Calu3 (cell line): ENCODE measurements at places on chromosomes 11 and 22.

- peak overlapping the region; percentile 27 for H3K27ac ChIP-seq
- no peaks in the 10 kb centered on the region for H3K27me3 ChIP-seq
- no peak overlapping the region for H3K4me3 ChIP-seq
- H3K4me1 ChIP-seq: no peaks in the 10 kb centered on the region
- no peak for DNase-seq
Observed at GRCh38 chr11:130189492-130190210, 30.1 kb downstream of the ST14 start.

GRCh38 chr11:47355283-47356128 lies 3.0 kb upstream of the MYBPC3 start:
- peak; percentile 96 for DNase-seq
- H3K36me3 ChIP-seq: no peaks in the 10 kb centered on the region
- no peak overlapping the region for H3K4me3 ChIP-seq

GRCh38 chr11:128405714-128406662 lies 181.4 kb downstream of the ETS1 start:
- no peak for DNase-seq
- no peak overlapping the region for H3K27ac ChIP-seq
- H3K36me3 ChIP-seq: no peaks in the 10 kb centered on the region
- no peak overlapping the region for H3K4me3 ChIP-seq

DNA sequence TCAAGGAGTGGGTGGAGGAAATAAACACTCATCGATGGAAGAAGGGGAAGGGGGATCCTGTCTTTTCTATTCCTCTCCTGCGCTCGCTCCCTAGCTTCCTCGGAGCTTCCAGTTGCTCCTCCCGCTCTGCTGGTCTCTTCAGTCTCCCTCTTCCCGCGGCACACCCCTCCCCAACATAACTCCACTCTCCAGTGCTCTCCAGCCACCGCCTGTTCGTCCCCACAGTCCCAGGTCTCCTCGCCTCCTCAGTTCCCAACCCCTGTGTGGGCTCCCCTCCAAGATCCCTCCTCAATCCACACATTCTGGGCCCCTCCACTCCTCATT lies 438 bp downstream of the ZW10 start:
- peak overlapping the region; percentile 97 for H3K4me3 ChIP-seq
- H3K27me3 ChIP-seq: no peaks in the 10 kb centered on the region
- H3K4me1 ChIP-seq: peaks cover 15% of the 10 kb centered on the region
- DNase-seq: no peak
- H3K36me3 ChIP-seq: peaks cover 29% of the 10 kb centered on the region
- H3K27ac ChIP-seq: peak overlapping the region; percentile 90

DNA sequence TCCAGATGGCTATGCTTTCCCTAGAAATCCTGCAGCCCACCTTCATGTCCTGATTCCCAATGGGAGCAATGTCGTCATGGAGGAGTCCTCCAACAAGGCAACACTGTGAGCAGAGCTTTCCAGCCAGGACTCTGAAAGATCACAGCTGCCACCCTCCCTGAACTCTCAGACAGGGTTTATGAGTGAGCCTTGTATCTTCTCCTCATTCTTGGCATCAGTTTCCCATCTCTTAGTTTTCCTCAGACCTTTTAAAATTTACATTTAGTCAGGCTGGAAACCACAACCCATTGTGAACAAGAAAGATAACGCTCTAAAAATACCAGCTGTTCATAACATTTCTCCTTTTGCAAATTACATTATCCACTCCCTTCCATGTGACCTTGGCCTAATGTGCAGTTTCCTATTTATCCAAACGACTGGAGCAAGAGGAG lies 15.6 kb upstream of the LYVE1 start:
- H3K27me3 ChIP-seq: no peaks in the 10 kb centered on the region
- H3K27ac ChIP-seq: no peak overlapping the region
- DNase-seq: no peak

- H3K27me3 ChIP-seq: no peaks in the 10 kb centered on the region
- no peaks in the 10 kb centered on the region for H3K4me1 ChIP-seq
- H3K27ac ChIP-seq: no peak overlapping the region
- DNase-seq: no peak
Observed at GRCh38 chr11:94186342-94187203, 57.9 kb downstream of the PANX1 start.

GRCh38 chr11:46577058-46577457 lies 16.8 kb downstream of the AMBRA1 start:
- H3K4me3 ChIP-seq: no peak overlapping the region
- DNase-seq: no peak
- no peaks in the 10 kb centered on the region for H3K27me3 ChIP-seq
- no peaks in the 10 kb centered on the region for H3K36me3 ChIP-seq

- H3K4me1 ChIP-seq: peaks cover 18% of the 10 kb centered on the region
- no peak for DNase-seq
- no peaks in the 10 kb centered on the region for H3K36me3 ChIP-seq
- peak overlapping the region; percentile 38 for H3K27ac ChIP-seq
Observed at GRCh38 chr22:21013657-21014201, 1.2 kb upstream of the P2RX6 start.

DNA sequence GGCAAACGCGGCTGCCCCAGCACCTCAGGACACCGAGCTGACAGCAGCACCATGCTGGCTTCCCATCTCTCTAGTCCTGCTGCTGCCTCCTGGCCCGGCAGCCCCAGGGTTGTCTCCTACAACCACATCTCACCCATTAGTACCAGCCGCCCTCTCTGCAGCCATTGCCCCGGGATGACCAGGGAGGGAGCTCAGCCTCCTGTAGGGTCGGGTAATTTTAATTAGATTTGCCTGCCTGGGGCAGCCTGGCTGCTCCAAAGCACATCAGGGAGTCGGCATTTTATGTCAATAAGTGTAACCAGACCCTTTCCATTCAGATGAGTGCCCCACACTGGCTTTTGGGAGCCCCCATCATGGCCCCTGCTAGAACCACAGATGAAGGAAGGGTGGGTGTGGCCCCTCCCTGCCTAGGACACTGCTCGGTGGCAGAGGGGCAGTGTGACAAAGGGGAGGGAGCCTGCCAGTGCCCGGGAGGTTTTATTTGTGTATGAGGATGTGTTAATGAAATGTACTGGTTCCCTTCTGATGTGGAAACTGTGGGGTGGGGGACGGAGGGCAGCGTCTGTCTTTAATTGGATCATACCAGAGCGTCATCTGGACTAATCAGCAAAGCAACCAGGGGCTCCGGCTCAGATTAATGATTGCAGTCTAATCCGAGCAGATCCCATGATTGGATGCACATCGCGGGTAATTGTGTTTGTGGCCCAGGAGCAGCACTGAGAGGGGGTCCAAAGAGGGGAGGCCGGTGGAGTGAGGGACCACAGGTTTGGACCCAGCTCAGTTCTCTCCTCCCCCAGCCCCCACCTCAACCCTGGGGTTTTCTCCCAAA lies 125.3 kb downstream of the FEZ1 start:
- H3K36me3 ChIP-seq: no peaks in the 10 kb centered on the region
- DNase-seq: no peak
- no peaks in the 10 kb centered on the region for H3K4me1 ChIP-seq
- peaks cover 92% of the 10 kb centered on the region for H3K27me3 ChIP-seq

DNA sequence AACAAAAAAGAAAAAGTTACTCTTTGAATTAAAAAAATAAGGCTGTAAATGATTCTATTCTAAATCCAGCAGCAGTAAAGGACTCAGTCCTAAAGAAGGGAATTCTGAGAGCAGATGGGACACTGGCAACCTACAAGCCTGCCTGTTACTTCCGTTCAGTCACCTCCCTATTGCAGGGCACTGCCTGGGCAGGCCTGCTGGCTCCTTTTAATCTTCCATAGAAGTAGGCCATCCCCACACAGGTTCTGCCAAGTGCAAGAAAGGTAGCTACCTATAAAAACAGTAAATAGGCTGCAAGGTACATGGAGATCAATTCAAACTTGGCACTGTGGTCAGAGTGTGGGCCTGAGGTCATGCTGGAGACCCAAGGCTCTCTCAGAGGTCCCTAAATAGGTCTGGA lies 136.4 kb downstream of the TRIM44 start:
- no peaks in the 10 kb centered on the region for H3K27me3 ChIP-seq
- H3K36me3 ChIP-seq: no peaks in the 10 kb centered on the region
- H3K4me1 ChIP-seq: peaks cover 23% of the 10 kb centered on the region
- DNase-seq: no peak

DNA sequence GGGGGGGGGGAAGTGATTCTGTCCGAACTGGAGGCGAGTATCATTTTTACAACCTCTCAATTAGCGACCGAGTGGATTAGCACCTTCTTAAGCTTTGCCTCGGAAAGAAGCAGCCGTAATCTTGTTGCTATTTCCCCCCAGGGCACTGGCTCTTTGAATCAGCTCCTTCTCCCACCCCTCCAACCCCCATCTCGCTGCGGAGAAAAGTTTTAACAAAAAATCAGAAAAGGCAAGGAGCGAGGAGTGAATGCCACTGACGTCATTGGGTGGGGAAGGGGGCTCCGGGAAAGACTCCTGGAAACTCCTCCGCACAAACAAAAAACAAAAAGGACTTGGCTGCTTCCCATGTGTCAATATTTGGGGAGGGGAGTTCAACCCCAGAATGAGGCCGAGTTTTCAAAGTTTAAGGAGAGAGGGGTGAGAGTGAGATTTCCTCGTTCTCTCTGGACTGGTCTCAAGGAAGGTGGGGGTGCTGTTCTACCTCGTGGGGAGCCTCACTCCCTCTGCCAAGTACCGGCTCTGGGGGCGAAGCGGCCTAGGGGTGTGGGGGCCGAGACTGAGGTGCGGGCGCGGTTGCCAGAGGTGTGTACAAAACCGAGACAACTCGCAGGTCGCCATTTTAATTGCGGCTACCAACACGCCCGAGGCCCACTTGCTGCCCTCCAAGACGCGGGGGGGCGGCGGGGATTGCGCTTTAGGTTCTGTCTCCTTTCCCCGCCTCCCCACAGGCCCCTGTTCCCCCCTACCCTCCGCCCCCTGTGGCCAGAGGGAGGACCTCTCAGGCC lies 2.5 kb upstream of the PAX6 start:
- peaks cover 15% of the 10 kb centered on the region for H3K36me3 ChIP-seq
- no peak for DNase-seq
- H3K27me3 ChIP-seq: peaks cover 92% of the 10 kb centered on the region
- peak overlapping the region; percentile 82 for H3K4me3 ChIP-seq
- peaks cover 40% of the 10 kb centered on the region for H3K4me1 ChIP-seq
- no peak overlapping the region for H3K27ac ChIP-seq

GRCh38 chr11:20131788-20132666 lies 28.2 kb downstream of the DBX1 start:
- peaks cover 19% of the 10 kb centered on the region for H3K27me3 ChIP-seq
- H3K4me3 ChIP-seq: peak overlapping the region; percentile 62
- no peak overlapping the region for H3K27ac ChIP-seq
- H3K36me3 ChIP-seq: no peaks in the 10 kb centered on the region
- H3K4me1 ChIP-seq: peaks cover 9% of the 10 kb centered on the region

DNA sequence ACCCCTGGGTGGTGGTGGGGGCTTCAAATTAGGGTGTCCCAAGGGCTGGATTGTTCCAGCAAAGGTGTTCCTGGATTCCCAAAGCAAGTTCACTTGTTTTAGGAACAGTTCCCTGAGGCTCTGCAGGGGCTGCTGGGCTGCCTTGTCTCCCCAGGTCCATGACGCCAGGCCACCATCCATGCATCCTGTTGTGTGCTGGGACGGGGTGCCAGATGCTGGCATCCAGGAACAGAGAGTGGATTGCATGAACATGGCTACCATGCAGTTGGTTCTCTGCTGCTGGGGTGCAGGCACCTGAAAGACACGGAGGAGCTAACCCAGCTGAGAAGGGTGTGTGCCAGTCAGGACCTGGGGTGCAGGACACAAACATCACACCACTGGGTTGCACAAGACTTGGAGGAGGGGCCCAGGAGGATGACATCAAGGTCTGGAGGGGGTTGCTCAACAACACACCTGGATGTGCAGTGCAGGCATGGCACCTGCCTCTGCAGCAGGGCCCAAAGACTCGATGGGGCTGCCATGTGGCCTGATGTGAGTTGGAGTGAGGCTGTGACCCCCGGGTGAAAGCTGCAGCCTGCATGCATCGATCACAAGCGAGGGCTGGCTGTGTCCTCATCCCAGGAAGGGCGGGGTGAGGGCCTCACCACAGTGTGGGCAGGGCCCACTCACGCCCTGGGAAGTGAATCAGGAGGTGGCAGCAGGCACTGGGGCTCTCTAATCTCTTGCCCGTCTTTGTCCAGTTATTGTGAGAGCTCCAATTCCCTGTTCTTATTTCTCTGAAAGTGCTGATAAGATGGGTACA lies 74.0 kb upstream of the CLDN5 start:
- H3K27me3 ChIP-seq: peaks cover 53% of the 10 kb centered on the region
- peak; percentile 4 for DNase-seq
- H3K36me3 ChIP-seq: no peaks in the 10 kb centered on the region

DNA sequence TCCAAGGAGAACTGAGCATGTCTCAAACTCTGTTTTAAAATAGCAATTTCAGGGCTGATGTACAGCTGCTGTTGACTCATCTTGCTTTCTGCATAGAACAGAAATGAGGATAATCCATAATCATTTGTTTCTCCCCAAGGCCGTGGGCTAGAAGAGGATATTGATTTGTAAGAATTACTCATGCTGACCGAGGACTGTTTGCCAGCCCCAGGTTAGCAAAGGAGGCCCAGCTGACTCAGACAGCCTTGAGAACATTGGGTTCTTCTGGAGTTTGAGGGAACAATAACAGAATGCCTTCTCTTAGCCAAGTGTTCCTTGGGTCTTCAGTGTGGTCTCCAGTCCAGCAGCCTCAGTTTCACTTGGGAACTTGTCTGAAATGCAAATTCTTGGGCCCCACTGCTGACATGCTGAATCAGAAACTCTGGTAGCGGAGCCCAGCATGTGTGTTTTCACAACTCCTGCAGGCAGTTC lies 92.0 kb downstream of the ZC3H12C start:
- H3K27ac ChIP-seq: no peak overlapping the region
- no peak for DNase-seq
- peaks cover 28% of the 10 kb centered on the region for H3K4me1 ChIP-seq
- peaks cover 5% of the 10 kb centered on the region for H3K36me3 ChIP-seq
- no peaks in the 10 kb centered on the region for H3K27me3 ChIP-seq

GRCh38 chr11:67312187-67313021 lies 9.1 kb downstream of the SSH3 start:
- H3K36me3 ChIP-seq: peaks cover 48% of the 10 kb centered on the region
- peaks cover 26% of the 10 kb centered on the region for H3K4me1 ChIP-seq
- H3K27me3 ChIP-seq: no peaks in the 10 kb centered on the region
- peak overlapping the region; percentile 6 for H3K4me3 ChIP-seq
- DNase-seq: peak; percentile 87

GRCh38 chr11:112277941-112278340 lies 17.3 kb upstream of the PLET1 start:
- H3K36me3 ChIP-seq: no peaks in the 10 kb centered on the region
- H3K27ac ChIP-seq: no peak overlapping the region
- peaks cover 10% of the 10 kb centered on the region for H3K4me1 ChIP-seq
- DNase-seq: no peak
- H3K4me3 ChIP-seq: no peak overlapping the region
